ENCODE measurements at places on chromosomes 13 and 19.

GRCh38 chr13:64482373-64482772, 2747.8 kb downstream of the PCDH9 start:
- no peak for DNase-seq

GRCh38 chr19:33394006-33394722, 20.7 kb downstream of the CEBPG start:
- no peak for DNase-seq

GRCh38 chr13:99665711-99666110, 164.4 kb downstream of the TM9SF2 start:
- DNase-seq = no peak

- DNase-seq = no peak
Measured at GRCh38 chr13:32824061-32824460, 192.2 kb upstream of the KL start.

GRCh38 chr19:46954993-46955812, 64.4 kb upstream of the NPAS1 start:
- peak; percentile 40 for DNase-seq

Measured in NAMALWA (cell line).